ENCODE measurements at places on chromosomes 12 and 14.

DNA sequence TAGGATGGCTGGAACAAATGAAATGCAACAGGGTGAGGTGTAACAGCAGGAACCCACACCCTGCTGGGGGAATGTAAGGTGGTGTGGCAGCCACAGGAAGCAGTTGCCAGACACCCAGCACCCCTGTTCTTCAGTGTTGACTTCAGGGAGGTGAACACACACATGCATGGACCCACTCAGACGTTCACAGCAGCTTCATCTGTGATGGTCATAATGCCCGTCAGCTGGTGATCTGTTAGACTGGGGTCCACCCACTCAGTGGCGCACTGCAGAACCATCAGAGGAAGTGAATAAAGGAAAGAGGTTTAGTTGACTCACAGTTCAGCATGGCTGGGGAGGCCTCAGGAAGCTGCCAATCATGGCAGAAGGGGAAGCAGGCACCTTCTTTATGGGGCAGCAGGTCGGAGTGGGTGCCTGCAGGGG, 22.7 kb upstream of the TEX22 start:
- DNase-seq, result peak; percentile 45

GRCh38 chr14:92458136-92459029, 55.2 kb upstream of the RIN3 start:
- no peak for DNase-seq

GRCh38 chr12:55744340-55745030, 1.6 kb downstream of the GDF11 start:
- DNase-seq, result no peak

GRCh38 chr14:101721111-101721510, 40.4 kb upstream of the PPP2R5C start:
- DNase-seq, result no peak

- DNase-seq, result no peak
Observed at GRCh38 chr12:80553316-80553715, 109.3 kb downstream of the PTPRQ start.

DNA sequence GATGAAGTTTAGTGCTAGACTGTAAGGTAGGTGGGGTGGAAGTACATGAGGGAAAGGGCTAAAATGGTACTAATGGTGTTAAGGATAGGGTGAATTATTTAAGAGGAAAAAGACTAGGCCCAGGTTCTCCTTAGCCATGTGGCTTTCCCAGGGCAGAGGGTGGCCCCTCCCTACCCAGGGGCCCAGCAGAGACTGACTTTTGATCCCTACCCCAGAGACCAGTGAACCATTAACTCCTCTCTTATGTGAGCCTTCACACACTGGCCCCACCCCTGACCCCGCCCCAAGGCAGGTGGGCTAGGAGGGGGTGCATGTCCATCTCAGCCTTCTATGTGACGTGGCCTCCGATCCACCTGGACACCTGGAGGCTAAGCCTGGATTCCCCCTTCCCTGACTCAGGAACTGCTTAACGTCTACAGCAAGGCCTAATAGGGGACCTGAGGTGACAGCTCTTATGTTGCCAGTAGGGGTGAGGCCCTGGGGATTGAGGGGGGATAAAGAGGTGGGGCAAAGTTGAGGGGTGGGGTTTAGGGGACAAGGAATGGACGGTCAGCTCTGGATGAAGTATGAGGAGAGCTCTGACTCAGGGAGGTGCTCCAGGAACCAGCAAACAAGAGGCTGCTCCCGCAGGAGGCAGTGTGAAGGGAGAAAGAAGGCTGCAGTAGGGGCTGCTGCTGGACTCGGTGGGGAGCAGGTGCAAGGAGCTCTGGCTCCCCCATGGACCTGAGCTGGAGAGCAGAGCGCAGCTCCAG, 757 bp downstream of the SLC39A5 start:
- DNase-seq, result no peak

DNA sequence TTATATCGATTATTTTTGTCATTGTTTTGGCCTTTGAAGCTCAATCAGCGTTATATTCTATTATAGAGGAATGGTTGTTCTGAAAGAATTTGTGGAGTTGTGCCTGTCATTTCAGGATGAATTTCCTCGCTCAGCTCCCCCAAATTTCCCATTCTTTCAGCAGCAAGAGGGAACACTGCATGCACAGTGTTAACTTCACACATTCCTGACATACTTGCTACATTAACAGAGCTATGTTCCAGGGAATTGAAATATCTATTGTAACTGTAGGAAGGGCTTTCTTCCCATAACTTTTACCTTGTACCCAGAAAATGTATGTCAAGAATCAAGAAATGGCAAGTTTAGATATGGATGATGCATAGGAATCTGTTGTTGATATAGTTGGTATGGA, 379.0 kb downstream of the LRIG3 start:
- no peak for DNase-seq

DNA sequence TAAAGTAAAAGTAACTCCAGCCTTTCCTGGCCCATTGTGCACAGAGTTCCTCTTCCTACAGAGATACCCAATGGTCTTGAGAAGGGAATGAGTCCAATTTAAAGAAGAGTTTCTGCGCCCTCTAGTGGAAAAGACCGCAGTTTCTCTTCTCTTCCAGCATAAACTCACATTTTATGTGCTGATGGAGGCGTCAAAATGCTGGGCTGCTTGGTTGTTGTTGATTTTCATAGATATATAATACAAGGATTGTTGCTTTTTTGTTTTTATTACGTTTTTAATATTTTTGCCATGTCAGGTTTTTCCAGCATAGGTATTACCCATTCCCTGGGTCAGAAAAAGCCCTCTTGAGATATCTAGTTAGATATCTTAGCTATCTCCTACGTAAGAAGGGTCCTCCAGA, 356.9 kb upstream of the STXBP6 start:
- peak; percentile 62 for DNase-seq

DNA sequence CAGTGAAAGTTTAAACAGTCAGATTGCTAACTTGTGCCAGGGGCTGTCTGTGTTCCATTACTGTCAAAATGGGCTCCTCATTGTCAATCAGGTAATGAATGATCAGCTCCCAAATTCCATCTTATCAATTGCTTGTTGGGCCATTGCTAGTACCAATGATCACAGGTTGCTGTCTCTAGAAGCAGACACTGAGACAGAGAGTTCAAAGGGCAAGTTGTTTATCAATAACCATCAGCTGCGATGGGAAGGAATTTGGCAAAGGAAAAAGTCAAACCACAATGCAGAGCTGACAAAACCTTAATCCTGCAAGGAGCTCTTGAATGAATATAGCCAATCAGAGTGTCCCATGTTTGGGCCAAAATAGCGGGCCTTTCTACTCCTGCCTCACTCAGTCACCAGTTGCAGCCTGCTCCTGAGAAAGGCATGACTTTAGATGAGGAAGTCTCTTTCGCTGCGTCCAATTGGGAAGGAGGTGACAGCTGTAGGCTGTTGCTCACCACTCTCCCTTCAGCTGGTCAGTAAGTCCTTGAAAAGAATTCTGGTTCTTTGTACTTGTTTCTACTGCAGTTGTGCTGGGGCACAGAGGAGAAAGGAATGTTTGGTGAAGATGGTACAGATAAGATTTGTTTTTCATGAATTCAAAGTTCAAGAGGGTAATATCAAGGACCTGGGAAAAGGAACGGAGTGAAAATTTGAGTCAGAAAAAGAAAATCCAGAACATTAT, 179.2 kb upstream of the PDE3A start:
- DNase-seq, result no peak

DNA sequence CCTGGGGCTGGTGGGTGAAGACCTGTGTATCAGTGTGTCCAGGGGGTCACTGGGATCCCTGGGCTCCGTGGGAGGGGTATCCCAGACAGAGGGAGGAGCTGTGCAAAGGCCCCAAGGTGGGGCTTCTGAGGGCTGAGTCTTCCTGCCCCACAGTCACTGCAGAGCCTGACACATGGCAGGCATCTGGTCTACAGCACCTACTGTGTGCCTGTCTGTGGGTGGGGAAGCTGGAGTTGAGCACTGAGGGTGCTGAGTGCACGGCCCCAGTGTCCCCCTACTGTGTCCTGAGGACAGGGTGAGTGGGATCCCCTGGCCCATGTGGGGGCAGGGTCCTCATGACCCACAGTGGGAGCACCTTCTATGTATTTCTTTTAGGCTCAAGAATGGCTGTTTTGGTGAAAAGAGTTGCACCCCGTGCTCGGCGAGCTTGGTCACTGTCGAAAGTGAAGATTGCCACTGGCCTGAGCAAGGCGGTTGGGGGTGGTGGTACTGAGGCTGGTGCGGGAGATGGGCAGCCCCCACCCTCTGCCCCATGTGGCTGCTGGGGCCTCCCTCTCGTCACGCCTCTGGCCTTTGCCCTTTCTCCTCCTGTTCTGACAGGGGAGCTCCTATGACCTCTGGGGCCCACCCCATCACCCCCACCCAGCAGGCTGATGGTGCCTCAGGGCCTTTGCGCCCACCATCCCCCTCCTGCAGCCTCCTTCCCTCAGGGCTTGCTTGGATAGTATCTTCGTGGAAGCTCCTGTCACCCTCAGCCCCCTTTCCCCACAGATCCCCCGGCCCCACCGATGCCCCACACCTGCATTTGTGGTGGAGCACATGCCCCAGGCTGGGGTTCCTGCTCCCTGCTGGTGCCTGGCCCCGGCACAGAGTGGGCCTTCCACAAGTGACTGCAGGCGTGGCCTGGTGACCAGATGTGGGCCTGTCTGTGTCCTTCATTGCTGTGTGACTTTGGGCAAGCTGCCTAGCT, 55.8 kb downstream of the BEGAIN start:
- no peak for DNase-seq

GRCh38 chr14:102146423-102146822, 6.7 kb downstream of the WDR20 start:
- no peak for DNase-seq

DNA sequence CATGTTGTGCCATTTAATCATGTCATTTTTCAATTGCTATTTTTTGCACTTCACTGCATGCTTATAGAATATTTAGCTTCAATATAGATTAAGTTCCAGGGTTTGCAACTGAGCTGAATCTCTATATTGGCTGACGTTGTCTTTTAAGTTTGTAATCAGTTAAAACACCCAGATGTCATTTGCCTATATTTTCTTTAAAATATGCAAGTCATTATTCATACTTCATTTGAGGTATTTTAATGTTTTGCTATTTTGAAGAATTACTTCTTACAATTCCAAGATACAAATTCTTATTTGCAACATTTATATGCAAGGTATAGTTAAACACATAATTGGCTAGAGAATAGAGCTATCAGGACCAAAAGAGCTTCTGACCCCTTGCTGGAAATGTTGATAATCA, 175.0 kb upstream of the NPAS3 start:
- DNase-seq, result no peak

DNA sequence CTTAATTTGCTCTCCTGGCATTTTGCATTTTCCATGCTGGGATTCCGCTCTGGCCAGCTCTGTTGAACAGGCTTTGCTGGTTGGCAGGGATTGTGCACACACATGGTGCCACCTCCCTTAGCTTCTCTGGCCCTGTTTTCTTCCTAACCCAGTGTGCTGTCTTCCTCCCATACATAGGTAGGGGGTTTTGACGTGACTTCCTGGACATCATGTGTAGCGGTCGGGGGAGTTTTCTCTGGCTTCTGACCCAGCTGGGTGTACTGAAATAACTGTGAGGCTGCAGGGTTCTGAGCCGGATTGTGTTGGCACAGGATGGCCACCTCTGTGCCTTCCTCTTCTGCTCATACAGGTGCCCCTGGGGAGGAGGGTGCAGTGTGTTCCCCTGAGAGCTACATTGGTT, 25.7 kb downstream of the C14orf132 start:
- DNase-seq, result no peak

GRCh38 chr14:76687611-76688382, 73.5 kb upstream of the VASH1 start:
- DNase-seq, result no peak

- DNase-seq, result no peak
Observed at GRCh38 chr14:105468621-105469241, 5.9 kb upstream of the CRIP2 start.

DNA sequence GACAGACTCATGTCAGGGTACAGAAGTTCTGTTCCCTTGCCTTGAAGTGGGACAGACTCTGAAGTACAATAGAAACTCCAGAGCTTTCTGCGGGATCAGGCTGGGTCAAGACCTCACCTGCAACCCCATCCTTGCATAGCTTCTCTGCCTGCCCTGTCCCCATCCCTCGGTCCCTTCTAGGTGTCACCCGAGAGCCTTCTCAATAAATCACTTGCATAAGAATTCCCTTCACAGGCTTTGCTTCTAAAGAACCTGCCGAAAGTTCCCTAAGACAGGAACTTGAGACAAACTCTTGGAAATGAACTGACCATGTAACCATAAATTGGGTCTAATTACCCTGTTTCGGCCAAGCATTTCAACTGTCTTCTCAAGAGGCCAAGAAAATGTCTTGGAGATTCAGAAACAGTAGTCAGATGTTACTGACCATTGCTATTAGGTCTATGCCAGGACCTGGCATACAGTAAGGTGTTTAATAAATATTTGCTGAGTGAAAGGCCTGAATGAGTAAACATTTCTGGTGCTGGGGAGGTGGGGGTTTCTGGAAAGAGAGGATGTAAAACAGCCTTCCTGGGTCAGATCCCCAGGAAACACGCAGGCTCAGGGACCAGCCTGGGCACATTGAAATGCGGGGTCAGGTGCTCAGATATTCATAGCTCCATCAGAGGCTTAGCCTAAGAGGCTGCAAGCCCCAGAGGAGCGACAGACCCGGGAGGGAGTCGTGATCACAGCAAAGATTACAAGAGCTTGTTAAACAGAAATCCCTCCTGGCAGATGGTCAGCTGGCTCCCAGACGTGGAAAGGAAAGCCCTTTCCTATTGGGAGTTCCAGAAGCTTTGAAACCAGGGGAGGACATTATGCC, 226.2 kb upstream of the LHX5 start:
- no peak for DNase-seq

DNA sequence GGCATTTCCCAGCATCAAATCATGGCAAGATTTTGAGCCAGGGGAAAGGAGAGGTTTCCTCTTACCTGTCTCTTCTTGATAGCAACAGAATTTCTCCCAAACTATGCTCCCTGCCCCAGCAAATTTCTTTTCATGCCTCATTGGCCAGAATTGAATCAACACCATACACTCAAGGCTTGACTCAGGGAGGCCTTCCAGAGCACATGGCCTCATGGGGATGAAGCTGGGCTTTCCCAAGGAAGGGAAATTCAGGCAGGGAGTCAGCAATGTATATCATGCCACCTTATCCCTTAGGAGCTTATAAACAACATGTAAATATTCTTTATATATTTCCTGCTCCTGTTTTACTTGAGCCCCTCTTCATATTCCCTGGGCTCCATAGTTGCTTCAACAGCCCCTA, 62.1 kb downstream of the ARF6 start:
- no peak for DNase-seq

GRCh38 chr12:12671850-12672660, 23.9 kb downstream of the GPR19 start:
- no peak for DNase-seq

- no peak for DNase-seq
Observed at GRCh38 chr12:67818459-67818903, 169.9 kb downstream of the DYRK2 start.

DNA sequence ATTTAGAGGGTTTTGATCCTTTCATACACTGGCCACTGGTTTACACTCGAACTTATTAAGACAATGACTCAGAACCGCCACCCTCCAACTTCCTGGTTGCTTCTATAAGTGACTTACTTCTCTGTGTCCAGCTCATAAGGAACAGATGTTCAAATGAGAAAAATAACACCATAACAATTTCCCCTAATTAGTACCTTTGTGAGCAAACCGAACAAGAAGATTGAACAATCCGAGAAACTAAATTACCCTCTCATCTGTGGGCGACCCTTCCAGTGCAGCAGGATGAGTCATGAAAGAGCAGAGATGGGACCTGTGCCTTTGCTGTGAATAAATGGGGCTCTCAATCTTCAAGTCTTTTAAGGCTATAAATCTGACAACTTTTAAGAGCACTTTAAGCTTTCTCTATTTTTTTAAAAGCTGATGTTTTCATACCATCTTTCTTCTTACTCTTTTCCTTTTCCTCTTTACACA, 146.8 kb upstream of the RASSF8 start:
- DNase-seq, result peak; percentile 78
